ENCODE measurements at places on chromosomes 5 and 9.

DNA sequence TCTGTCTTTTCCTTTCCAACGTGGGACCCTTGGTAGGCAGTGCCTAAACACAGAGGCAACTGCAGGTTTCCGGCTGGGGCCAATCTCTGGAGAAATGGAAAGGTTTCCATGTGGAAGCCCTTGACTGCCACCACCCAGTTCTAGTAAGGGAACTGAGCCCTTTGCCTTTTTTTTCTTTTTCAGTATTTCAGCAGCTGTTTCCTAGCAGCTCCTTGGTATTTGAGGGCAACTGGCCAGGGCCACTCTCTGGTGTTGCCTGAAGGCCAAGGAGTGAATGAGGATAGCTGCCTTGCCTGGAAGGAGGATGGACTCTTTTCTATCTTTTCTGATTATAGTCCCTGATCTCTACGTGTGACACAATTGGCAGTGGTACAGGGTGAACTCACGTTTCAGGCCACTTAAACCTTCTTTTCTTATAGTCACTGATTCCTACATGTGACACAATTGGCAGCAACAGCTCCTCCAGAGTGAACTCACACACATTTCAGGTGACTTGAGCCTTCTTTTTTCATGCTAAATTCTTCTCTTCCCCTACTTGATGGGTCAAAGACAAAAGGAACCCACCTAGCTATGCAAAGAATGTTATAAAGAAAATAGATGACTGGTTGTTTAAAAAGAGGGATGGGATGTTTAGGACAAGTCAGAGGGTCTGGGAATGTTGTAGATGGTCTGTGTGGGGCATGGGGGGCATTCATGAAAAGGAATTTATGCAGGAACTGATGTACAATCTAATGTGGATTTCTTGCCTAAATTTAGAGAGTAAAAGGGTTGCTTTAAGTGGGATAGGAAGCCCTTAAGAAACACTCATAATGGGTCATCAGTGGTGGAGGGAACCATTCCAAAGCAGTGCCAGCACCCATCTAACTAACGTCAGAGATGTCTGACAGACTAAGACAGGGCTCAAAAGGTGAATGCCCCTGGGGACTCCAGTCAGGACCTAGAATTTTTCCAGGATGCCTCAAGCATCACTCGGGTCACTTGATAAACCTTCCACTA lies 190.1 kb downstream of the TMEM232 start:
- no peak for DNase-seq

GRCh38 chr5:149011084-149011483 lies 51.8 kb downstream of the SH3TC2 start:
- DNase-seq: no peak

DNA sequence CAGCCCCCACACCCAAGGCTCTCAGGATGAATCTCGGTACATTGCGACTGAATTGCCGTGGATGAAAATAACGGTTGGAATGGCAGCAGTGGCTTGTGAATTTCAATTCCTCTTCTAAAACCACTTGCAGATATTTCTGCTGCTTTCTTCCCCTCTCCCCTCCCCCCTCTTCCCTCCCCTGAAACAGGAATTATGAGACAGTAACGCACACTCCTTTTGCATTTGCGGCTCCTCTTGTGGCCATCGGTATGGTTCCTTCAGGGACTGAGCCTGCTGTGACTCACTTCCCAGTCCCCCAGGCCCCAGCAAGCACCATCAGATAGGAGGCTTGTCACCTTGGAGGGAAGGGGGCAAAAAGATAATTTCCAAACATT lies 9.7 kb downstream of the DCANP1 start:
- peak; percentile 64 for DNase-seq

- no peak for DNase-seq
Observed at GRCh38 chr9:18982262-18982620, 50.8 kb downstream of the SAXO1 start.

DNA sequence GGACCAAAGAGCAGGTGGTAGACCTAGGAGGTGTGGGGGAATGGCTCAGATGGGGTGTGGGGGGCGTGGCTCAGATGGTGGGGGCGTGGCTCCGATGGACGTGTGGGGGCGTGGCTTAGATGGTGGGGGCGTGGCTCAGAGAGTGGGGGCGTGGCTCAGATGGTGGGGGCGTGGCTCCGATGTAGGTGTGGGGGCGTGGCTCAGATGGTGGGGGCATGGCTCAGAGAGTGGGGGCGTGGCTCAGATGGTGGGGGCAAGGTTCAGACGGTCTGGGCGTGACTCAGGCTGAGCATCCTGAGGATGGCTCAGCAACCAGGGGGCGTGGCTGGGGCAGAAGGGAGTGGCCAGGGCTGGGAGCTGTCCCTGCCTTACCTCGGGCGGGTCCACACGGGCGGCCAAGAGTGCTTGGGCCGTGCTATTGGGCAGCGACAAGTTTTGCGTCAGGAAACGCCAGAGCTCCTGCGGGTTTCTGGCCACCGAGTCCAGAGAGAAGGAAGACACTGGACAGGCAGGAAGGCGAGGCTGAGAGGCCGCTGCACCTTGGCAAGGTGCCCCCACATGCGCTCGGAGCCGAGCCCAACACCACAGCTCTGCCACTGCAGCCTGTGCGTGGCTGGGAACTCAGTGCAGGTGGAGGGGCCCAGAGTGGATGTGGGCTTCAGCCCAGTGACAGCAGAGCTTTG lies 5.9 kb downstream of the ABCA2 start:
- peak; percentile 95 for DNase-seq

- DNase-seq: no peak
Observed at GRCh38 chr9:84851935-84852585, 182.5 kb downstream of the NTRK2 start.

- no peak for DNase-seq
Observed at GRCh38 chr5:151961557-151961956, 36.9 kb upstream of the GLRA1 start.

- no peak for DNase-seq
Observed at GRCh38 chr9:87741326-87741725, 15.4 kb downstream of the CTSL start.

DNA sequence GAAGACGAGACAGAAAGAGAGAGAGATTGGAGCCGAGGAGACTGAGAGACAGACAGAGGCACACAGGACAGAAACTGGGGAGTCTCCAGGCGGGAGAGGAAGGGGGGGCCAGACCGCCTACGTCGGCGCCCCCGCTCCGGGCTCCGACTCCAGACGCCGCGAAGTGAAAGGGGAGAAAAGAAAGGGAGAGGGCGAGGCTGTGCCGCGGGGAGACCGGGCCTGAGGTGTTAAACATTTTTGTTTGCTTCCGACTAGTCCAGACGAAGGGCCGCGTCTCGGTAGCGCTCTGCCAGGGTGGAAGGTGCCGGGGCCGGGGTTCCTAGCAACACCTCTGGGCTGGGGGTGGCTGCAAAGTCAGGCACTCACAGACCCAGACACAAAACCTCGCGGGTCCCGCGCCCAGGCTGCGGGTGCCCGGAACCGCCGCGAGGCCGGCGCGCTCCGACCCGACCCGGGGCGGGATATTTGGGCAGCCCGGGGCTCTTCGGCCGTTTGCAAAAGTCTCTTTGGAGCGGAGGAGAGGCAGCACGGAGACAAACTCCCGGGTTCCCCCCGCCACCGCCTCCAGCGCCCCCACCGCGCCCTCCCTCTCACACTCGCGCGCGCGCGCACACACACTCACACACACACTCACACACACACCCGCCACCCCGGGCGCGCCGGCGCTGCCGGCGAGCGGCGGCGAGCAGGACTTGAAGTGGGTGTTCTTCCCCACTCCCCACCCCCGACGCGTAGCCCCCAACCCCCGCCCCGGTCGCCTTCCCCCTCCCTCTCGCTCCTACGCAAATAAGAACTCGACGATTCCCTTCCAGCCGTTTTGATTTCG lies 626 bp upstream of the FST start:
- DNase-seq: peak; percentile 56

DNA sequence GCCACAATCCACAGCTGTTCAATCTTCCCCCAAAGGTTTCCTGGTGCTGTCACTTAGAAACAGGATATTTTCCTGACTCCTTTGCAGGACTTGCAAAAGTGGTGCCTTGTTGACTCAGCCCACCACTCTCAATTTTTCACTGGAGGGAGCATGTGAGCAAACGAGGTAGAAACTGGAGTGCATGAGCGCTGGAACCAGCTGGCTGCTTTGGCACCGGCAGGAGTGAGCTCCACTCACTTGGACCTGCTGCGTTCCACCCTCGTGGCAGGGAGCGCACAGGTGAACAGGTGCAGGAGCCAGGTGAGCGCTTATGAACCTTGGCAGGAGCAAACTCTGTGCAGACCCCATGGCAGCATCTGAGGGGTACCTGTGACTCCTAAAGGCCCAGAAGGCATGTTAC lies 364.1 kb upstream of the RORB start:
- no peak for DNase-seq

DNA sequence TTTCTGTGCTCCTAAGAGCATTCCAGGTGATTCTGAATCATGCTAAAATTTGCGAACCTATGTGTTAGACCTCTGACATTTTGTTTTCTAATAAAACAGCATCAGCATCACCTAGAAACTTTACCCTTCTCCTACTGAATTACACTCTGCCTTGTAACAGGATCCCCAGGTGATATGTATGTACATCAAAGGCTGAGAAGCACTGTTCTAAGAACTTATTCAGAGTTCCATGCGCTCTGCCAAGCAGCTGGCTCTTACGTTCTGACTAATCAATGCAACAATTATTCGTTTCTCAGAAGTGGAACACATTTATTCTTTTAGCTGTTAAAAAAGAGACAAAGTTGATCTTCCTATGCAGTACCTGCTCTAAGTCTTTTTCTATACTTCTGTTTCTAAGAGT lies 228.6 kb downstream of the SLF1 start:
- DNase-seq: no peak

- DNase-seq: no peak
Observed at GRCh38 chr9:91386765-91387164, 25.0 kb upstream of the AUH start.

DNA sequence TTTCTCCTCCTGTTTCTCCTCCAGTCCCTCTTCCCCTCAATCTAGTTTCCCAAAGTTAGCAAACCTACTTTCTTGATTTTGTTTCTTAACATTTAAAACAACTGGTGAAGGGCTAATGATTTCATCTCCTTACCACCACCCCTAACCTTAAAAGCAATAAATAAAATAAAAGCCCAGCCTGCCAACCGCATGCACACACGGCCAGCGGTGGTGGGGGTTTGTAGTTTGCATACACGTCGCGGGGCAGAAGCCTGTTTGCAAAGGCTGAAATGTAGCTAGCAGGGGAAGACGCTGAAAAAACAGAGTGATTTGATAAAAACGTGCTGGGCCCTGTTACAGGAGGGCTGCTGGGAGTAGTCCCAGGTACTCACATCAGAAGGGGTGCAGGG lies 1.9 kb upstream of the DMRT2 start:
- no peak for DNase-seq

DNA sequence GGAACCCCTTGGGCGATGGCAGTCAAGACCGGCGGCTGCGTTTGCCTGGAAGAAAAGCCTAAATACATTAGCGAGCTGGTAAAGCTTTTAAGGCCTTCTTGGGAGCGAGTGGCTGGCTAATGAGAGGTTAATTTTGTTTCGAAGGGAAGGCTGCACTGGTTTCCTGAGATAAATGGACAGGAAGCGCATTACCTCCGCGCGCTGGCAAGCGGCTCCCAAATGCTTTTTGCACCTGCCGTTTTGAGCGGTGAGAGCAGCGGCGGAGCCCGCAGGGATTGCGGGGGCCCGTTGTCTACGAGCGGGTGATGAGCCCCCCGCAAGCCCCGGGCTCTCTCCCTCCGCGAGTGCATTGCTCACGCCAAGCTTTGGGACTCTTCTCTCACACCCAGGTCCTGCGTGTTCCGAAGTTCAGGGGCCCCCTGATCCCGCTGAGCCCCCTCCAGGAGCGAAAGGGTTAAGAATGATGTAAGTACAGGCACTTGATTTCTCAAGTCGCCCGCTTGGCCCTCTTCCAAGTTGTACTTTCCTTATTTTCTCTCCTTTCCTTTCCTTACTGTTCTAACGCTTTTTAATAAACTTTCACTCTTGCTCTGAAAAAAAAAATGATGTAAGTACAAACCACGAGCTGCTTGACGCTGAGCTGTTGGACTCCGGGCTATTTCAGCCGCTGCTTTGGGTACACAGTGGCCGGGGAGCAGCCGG lies 3.1 kb upstream of the RGMB start:
- peak; percentile 46 for DNase-seq

DNA sequence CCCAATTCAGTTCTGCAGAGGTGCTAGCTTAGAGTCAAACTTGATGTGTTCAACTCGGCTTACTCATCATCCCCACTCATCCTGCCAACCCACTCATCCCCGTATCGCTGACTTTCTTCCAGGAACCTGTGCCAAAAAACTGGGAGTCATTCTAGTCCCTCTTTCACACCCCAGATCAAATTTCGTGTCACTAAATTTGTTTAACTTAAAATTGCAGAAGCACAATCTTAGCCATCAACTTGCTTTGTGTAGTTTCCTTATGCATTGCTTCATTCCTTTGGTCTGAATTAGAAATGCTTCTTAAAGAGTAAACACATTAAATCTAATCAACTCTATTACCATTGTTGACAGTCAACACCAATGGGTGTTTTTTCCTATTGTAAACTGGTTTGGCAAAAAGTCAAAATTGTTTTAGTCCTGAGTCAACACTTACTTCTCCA lies 162.4 kb downstream of the TTC39B start:
- DNase-seq: no peak

- no peak for DNase-seq
Observed at GRCh38 chr5:1911773-1912235, 29.1 kb upstream of the IRX4 start.

DNA sequence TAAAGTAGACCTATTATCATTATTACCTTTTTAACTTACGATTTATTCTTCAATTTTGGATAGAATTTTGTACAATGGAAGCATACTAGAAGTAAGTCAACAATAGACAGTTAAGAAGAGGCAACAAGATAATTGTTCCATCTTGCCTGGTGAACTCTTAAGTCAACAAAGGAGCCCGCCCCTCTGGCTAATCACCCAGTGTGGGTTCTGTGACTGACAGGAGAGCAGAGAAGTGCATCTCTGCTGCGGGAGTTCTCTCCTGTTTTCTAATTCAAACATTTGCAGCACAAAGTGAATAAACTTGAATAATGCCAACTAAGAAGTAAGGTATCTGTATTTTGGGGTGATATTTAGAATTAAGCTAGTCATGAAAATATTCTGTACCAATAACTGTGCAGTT lies 6.7 kb upstream of the ISL1 start:
- DNase-seq: no peak

GRCh38 chr5:343461-344401 lies 22.2 kb downstream of the AHRR start:
- DNase-seq: peak; percentile 90

- DNase-seq: no peak
Observed at GRCh38 chr9:94920420-94921091, 194.1 kb downstream of the AOPEP start.

DNA sequence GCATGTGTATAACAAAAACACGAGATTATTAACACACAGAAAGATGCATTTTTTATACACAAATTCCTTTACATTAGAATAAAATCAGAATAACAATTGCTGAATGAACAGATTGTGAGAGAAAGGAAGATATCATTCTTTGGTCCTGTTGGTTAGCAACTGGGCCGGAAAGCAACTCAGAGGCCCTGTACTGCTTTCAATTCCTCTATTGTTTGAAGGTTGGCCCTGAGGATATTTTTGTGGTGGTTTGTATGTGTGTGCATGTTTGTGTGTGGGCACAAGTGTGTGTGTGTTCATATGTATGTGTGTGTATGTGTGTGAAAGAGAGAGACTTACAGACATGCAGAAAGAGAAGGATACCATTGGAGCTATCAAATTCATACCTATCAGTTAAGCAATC lies 356.8 kb upstream of the DMAC1 start:
- no peak for DNase-seq
